ENCODE measurements at places on chromosomes 2 and 18.

DNA sequence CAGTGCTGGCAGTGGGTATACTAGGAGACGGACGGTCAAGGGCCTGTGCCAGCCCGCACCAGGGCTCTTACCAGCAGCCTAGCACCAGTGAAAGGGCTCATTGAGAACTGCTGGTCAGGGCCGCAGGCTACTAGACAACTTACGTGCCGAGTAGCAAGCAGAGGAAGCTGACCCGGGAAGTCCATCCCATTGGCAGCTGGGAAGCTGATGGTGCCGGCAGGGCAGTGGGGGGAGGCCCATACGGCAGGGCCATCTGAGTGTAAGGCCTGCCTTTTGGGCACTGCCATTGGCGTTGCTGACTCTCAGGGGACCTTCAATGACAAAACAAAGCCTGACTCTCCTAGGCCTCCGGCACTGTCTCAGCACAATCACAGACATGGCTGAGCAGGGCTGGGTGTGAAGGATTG, 20.6 kb downstream of the EFR3B start:
- DNase-seq, result no peak

GRCh38 chr2:190170673-190171072, 108.1 kb upstream of the MSTN start:
- no peak for DNase-seq

GRCh38 chr18:36514778-36515177, 217.3 kb downstream of the FHOD3 start:
- DNase-seq, result no peak

- no peak for DNase-seq
Measured at GRCh38 chr18:63799189-63799588, 24.0 kb downstream of the SERPINB7 start.

DNA sequence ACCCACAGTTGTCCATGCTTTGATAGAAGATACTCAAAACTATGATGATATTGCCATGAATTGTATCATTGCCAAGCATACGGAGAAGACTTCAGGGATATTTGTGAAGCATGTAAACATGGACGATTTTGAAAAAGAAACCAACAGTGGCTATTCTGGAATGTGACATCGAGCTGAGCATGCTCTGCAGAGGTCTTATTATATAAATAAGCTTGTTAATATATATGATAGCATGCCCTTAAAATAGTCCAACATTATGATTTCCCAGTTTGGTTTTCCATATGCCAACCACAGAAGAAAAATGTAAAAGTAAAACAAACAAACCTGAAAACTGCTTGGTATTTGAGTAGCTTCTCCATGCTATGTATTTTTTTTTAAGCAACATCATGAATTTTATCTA, 159.1 kb downstream of the LNPK start:
- DNase-seq, result peak; percentile 15

GRCh38 chr2:68060652-68061051, 2.2 kb downstream of the C1D start:
- DNase-seq, result no peak

DNA sequence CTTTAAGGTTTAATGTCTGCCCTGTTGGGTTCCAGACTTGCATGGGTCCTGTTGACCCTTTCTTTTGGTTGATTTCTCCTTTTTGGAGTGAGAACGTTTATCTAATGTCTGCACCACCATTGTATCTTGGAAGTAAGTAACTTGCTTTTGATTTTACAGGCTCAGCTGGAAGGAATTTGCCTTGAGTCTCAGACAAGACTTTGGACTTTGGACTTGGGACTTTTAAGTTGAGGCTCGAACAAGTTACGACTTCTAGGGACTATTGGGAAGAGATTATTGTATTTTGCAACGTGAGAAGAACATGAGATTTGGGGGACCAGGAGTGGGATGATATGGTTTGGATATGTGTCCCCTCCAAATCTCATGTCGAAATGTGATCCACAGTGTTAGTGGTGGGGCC, 267.7 kb downstream of the GLI2 start:
- DNase-seq, result no peak

GRCh38 chr18:61869636-61870035, 23.2 kb downstream of the RNF152 start:
- DNase-seq, result no peak

DNA sequence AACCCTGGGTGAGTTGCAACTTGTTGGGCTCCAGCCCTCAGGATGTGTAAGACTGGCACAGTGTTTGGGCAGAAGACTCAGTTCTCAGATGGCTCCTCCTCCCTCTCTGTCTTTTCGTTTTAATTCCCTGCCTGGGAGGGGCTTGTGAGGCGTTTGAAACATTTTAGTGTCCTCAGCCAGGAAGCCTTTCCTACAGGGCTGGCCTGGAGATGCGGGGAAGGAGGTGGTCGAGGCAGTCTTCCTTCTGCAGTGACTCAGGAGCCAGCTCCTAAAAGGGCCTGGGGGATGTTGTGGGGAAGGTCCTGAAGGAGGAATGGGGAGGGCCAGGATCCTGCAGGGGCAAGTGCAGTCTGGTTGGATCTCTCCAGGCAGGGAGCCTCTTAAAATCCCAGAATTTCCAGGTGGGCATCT, 22.1 kb upstream of the IGFBP5 start:
- DNase-seq, result peak; percentile 10

DNA sequence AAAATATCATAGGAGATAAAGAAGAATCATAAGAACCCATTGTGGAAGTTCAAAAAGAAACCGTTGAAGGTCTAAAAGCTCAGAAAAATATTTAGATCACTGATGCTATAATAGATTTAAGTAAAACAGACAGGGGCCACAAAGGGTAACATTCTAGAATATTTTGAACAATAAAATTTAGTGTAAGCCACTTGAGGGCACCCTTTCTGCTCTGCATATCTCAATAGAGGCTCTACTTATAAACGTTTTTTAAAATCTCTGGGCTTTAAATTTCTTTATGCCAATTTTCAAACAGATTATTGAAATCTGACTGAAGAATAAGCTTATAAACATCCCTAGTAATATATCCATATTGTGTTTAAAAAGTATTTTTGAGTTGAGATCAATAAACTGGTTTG, 57.6 kb upstream of the IL1RL1 start:
- DNase-seq, result no peak

DNA sequence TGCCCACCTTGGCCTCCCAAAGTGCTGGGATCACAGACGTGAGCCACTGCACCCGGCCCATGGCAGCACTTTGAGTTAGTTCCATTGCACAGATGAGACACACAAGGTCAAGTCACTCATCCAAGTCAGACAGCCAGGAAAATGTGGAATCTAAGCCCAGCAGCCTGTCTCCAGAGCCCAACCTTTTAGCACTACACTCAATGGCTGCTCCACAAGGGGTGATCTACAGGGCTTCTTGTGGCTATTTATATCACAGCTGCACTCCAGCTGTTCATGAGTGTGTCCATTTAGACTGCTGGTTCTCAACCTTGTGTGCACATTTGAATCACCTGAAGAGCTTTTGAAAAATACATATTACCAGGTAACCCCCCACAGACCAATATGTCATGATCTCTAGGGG, 72.9 kb upstream of the RPL31 start:
- no peak for DNase-seq

- DNase-seq, result no peak
Measured at GRCh38 chr2:85659324-85659981, 8.5 kb downstream of the SFTPB start.

- DNase-seq, result peak; percentile 3
Measured at GRCh38 chr2:1286929-1287328, 126.3 kb upstream of the TPO start.

GRCh38 chr2:68741805-68742306, 7.2 kb downstream of the ARHGAP25 start:
- DNase-seq, result no peak

DNA sequence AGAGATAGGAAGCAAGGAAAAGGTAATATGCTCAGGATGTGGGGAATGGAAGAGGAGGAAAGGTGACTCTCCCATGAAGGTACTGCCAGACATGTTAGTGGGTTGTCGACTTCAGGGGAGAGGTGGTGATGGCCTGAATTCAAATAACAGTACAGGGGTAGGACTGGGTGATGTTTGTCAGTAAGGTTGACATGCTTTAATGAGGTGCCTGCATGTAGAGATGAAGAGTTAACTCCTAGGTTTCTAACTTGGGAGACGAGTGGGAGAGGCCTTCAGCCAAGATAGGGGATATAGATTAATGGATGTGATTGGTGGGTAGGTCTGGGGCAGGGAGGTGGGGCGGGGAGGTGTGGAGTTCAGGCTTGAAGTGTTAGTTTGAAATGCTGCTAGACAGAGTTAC, 2.6 kb downstream of the NAPG start:
- DNase-seq, result no peak

- no peak for DNase-seq
Measured at GRCh38 chr2:163123526-163123925, 285.0 kb upstream of the KCNH7 start.

- no peak for DNase-seq
Measured at GRCh38 chr2:48870503-48870902, 115.0 kb upstream of the LHCGR start.

DNA sequence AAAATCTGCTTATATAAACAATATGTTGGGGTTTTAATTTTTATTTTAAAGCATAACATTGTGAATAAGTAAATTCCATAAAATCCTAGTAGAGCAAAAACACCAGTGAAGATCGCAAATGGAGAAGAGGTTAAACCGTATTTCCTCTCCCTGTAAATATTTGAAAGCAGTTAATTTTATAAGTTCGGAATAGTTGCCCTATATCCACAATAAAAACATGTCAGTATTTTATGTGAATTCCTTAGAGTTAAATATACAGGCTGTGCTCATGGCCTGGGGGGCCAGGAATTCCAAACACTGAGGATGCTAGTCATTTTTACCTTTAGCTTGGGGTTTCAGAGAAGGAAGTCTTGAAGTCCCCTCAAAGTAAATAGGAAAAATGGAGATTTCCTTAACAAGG, 135.0 kb downstream of the FIGN start:
- DNase-seq, result peak; percentile 58

GRCh38 chr18:44039216-44039615, 641.5 kb upstream of the SETBP1 start:
- no peak for DNase-seq

- DNase-seq, result no peak
Measured at GRCh38 chr18:62531078-62531477, 8.3 kb downstream of the ZCCHC2 start.

GRCh38 chr2:47043142-47043890, 111.8 kb downstream of the STPG4 start:
- peak; percentile 97 for DNase-seq

DNA sequence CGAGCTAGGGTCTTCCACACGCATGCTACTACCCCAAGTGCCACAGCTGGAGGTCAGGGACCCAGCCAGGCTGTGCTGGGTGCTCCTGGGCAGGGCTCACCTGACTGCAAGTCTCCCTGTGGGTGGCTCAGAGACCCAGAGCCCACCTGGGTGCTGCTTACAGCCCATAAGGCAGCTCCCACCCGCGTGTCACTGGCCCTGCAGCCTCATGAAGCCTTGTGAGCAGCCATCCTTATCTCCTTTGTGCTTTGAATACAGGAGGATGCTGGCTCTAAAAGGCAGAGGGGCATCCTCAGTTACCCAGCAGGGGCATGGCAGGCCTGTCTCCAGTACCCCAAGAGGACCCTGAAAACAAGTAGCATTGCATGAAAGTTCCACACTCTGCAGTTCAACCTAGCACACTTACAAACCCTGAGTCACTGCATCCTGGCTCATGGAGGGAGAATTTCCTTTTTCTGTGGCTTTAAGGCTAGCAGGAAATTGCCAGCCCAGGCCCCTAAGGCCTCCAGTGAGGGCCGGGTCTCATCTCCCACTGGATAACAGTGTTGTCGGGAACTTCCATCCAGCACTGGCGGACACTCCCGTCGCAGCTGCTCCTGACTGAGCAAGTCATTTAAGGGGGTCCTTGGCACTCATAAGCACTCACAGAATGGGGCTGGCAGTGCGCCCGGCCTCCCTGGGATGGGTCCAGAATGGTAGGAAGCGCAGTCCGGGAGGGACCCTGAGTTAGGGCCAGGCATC, 137.1 kb downstream of the RPIA start:
- peak; percentile 6 for DNase-seq

GRCh38 chr2:104844807-104845551, 8.9 kb upstream of the POU3F3 start:
- DNase-seq, result no peak

GRCh38 chr2:144606466-144607095, 86.7 kb upstream of the ZEB2 start:
- no peak for DNase-seq

GRCh38 chr2:191051825-191052778, 38.1 kb upstream of the STAT1 start:
- peak; percentile 69 for DNase-seq

DNA sequence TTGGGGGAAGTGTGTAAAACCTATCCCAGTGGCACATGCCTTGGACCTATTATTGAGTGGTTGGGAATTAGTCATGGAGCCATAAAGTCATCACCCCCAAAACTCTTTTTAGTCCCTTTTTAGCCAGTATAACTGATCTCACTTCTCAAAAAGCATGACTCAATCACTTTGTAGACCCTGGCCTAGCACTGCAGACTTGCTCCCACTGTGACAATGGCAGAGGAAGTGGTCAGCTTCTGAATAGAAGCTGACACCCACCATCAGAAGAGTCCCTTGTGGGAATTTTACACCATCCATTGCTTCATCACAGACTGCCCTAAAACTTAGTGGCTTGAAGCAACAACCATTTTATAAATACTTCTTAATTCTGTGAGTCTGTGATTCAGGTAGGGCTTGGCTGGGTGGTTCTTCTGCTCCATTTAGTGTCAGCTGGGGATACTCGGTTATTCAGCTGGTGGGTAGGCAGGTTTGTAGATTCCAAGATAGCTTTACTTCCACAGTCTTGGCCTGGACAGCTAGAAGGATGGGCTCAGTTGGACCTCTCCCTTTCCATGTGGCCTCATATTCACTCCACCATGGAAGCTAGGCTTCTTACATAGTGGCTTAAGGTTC, 10.8 kb upstream of the ITGA6 start:
- no peak for DNase-seq

DNA sequence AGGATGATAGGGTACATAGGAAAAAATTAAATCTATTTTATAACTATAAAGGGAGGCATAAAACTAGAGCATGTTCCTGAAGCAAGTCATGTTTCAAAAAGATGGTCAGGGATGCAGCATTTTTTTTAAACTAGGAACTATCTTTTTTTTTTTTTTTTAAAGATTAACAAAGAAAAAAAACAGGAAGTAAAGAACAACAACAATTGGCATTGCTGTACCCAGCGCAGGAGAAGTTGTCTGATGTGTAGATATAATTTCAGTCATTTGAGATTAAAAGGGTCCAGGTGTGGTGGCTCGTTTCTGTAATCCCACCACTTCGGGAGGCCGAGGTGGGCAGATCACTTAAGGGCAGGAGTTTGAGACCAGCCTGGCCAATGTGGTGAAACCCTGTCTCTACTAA, 41.5 kb downstream of the PMAIP1 start:
- no peak for DNase-seq

DNA sequence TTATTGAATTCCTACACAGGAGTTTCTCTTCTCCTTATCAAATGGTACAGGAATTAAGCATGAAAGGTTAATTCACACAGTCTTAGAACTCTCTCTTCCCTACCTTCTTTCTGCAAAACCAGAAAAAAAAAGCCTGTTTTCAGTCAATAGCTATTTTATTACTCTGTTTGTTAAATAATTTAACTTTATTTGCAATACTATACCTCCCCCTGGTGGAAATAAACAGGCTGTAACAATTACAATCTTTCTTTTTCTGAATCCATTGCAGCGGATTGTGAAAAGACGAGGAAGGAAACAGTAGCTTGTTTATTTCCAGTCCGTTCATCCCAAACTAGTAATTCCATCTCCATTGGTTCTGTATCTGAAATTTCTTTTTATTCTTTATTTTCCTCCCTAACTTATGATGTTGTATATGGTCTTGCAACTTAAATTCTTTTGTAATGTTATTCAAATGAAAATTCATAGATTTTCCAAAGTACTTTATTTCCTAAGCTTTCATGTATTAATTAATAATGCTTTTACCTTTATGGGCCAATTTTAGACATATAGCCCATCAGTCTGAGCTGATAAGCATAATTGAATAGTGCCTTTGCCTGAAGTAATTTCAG, 165.2 kb downstream of the SH3BP4 start:
- peak; percentile 53 for DNase-seq

Measured in EL (cell line).